ENCODE measurements at places on chromosomes 6 and 20.

GRCh38 chr20:44979090-44979621 is 12.8 kb downstream of the STK4 start:
- DNase-seq = peak; percentile 64

GRCh38 chr6:10268111-10268510 is 146.8 kb downstream of the TFAP2A start:
- DNase-seq = no peak

- no peak for DNase-seq
Observed at GRCh38 chr20:41139227-41140093, 2.1 kb downstream of the PLCG1 start.

- DNase-seq = no peak
Observed at GRCh38 chr20:4165984-4166725, 150.8 kb upstream of the RNF24 start.

DNA sequence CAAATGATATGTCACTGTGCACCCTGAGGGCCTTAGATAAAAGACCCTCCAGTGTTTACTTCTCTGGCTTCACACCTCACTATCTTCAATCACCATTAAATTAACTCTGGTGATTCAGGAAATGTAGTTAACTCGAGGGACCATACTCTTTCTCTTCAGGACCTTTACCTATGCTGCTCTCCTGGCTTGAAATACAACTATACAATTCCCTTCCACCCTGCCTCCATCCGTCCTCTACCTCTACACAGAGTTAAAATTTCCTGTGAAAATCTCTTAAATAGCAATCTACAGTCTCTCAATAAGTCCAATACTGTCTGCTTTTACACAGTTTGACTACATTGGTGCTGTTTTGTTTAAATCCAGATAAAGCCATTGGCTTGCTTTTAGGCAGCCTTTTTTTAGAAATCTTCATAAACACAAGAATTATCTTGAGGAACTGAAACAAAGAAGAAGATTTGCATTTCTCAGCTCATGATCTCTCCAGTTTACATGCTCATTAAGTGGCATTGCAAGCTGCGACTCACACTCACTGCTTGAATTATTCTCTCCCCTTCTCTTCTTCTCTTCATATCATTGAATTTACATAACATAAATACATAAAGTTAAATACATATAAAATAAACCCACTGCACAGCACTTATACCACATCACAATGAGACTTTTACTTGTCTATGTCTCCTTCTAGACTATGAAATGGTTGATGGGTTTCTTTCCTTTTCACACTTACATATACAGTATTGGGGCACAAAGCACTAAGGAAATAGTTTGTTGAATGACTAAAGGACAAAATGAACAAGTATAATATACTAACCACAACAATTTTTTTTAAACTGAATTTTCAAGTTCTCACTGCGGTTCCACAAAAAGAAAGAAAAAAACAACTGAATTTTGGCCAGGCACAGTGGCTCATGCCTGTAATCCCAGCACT is 239.0 kb upstream of the KCNQ5 start:
- DNase-seq = peak; percentile 46

- no peak for DNase-seq
Observed at GRCh38 chr20:39195582-39196021, 233.5 kb downstream of the DHX35 start.

- DNase-seq = no peak
Observed at GRCh38 chr6:132498638-132499037, 14.3 kb downstream of the STX7 start.

- no peak for DNase-seq
Observed at GRCh38 chr20:41100001-41100480, 37.3 kb upstream of the PLCG1 start.
